ENCODE measurements at places on chromosomes 4 and X. TPM values are rescaled to one million over a fixed set of nuclear protein-coding genes. Genes with fewer than 3 reads are reported as not detected.
A peak's percentile ranks its signal among the peaks of the same experiment; 100 is the strongest.

DNA sequence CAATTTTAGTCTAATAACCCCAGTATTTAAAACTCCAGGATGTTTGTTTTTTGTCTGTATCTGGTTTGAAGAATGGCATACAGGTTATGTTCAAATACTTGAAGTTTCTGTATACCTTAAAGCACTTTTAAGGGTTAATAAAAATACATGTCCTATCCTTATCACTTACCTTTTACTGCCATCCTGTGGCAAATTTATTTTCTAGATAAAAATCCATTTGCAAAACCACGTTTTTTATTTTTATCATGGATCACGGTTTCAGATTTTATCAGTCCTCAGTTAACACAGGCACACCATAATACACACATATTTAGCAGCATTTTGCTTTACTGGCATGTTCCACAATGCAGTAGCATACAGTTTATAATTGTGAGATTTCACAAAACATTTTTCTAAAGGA, 113.3 kb upstream of the H2AZ1 start:
- no peak overlapping the region for H3K4me3 ChIP-seq
- H3K27me3 ChIP-seq: no peaks in the 10 kb centered on the region
- no peak overlapping the region for H3K27ac ChIP-seq
- no peaks in the 10 kb centered on the region for H3K36me3 ChIP-seq

Gene FAM184B
- not detected for polyA plus RNA-seq

DNA sequence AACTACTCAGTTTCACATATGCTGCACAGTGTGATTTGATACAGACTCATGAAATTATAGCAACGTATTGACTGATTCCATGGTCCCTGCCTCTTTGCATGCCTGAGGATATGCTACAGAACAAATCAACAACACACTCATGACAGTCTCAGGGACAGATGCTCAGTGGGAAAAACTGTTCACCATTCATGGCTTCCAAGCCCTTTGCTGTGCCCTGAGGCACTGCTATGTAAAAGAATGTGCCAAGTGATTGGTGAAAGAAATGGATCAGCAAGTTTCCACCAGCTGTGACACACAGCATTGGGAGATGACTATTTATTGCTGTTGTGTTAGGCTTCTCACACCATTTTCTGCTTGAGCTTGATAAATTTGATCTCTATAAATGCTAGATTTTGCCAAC, 825.6 kb upstream of the INTU start:
- H3K27me3 ChIP-seq: no peaks in the 10 kb centered on the region
- no peaks in the 10 kb centered on the region for H3K36me3 ChIP-seq
- no peaks in the 10 kb centered on the region for H3K4me1 ChIP-seq

Gene STPG2
- not detected for polyA plus RNA-seq

GRCh38 chr4:125115941-125116340, 198.8 kb upstream of the FAT4 start:
- no peaks in the 10 kb centered on the region for H3K4me1 ChIP-seq
- no peaks in the 10 kb centered on the region for H3K27me3 ChIP-seq
- H3K36me3 ChIP-seq: no peaks in the 10 kb centered on the region

DNA sequence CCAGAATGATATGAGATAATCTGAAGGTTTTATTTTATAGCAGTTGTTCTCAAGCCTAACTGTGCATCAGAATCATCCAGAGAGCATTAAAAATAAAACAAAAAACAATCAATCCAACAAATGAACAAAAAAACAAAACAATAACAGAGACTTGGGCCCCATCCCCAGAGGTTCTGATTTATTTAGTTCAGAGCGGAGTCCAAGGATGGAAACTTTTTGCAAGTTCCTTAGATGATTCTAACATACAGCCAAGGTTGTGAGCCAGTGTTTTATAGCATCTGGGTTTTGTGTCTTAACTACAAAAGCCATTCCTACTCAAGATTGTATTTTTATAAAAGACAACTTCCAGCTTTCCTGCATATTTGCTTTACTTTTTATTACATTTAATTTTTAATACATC, 59.4 kb upstream of the GRPR start:
- no peaks in the 10 kb centered on the region for H3K36me3 ChIP-seq
- no peaks in the 10 kb centered on the region for H3K27me3 ChIP-seq
- DNase-seq: no peak
- no peak overlapping the region for H3K4me3 ChIP-seq

DNA sequence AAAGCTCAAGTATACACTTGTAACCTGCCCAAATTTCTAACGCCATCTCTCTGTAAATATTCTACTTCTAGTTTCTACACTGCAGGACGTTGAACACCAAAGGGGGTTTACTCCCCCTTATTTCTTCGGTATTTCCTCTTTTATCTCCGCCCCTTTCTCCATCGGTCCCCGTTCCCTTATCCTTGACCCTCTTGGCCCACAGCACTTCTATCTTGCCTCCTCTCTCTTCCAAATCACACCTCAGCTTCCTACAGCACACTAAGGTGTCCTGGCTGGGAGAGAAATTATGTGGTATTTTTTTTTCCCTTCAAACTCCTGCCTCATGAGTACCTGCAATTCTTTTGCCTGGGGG, 715 bp downstream of the ZMAT1 start:
- no peaks in the 10 kb centered on the region for H3K36me3 ChIP-seq
- H3K4me1 ChIP-seq: no peaks in the 10 kb centered on the region
- peak overlapping the region; percentile 68 for H3K27ac ChIP-seq
- DNase-seq: peak; percentile 5
- H3K27me3 ChIP-seq: no peaks in the 10 kb centered on the region

- H3K27me3 ChIP-seq: no peaks in the 10 kb centered on the region
- no peaks in the 10 kb centered on the region for H3K4me1 ChIP-seq
- H3K4me3 ChIP-seq: no peak overlapping the region
These were observed 199.3 kb upstream of the WDFY3 start for GRCh38 chr4:85165808-85166207.

DNA sequence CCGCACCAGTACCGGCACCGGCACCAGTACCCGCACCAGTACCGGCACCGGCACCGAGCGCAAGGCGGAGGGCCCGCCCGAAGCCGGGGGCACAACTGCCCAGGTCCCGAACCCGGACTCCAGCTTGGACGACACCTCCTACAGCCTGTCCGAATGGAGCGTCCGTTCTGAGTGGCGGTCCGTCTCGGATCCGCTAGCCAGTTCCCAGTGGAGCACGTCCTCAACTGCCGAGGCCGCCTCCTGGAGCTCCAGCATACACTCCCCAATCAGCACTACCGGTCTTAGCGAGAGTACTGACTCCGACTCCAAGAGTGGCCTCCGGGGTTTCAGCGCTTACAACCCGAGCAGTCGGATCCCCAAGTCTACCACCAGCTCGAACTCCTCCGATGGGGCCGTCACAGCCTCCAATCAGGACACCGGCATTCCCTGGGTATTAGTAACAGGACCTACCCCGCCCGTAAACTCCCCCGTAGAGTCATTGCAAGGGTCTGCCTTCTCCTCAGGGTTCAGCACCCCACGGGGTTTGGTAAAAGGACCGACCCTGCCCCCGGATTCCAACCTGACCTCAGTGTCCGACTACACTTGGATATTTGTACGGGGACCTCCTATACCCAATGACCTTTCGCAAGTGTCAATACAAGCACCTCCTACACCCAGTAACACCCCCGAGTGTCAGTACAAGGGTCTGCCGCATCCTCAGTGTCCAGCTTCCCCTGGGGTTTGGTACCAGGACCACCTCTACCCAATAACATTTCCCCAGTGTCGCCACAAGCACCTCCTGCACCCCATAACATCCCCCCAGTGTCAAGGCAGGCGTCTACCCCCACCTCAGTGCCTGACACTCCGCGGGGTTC, 721 bp upstream of the MAOA start:
- peaks cover 12% of the 10 kb centered on the region for H3K4me1 ChIP-seq
- no peaks in the 10 kb centered on the region for H3K36me3 ChIP-seq
- H3K4me3 ChIP-seq: peak overlapping the region; percentile 75
- H3K27ac ChIP-seq: peak overlapping the region; percentile 88
- no peaks in the 10 kb centered on the region for H3K27me3 ChIP-seq

Gene MTTP
- polyA plus RNA-seq: not detected

GRCh38 chr4:93030670-93031069, 726.9 kb downstream of the GRID2 start:
- no peak for DNase-seq
- no peak overlapping the region for H3K4me3 ChIP-seq
- H3K4me1 ChIP-seq: no peaks in the 10 kb centered on the region
- no peaks in the 10 kb centered on the region for H3K27me3 ChIP-seq
- H3K36me3 ChIP-seq: no peaks in the 10 kb centered on the region

Gene SRPX2
- polyA plus RNA-seq: not detected

GRCh38 chr4:170940043-170940724, 850.4 kb upstream of the AADAT start:
- no peak for DNase-seq
- H3K4me1 ChIP-seq: no peaks in the 10 kb centered on the region
- H3K4me3 ChIP-seq: no peak overlapping the region
- H3K27me3 ChIP-seq: no peaks in the 10 kb centered on the region
- no peaks in the 10 kb centered on the region for H3K36me3 ChIP-seq
- no peak overlapping the region for H3K27ac ChIP-seq

- no peaks in the 10 kb centered on the region for H3K4me1 ChIP-seq
- no peaks in the 10 kb centered on the region for H3K36me3 ChIP-seq
- no peak for DNase-seq
- no peaks in the 10 kb centered on the region for H3K27me3 ChIP-seq
- no peak overlapping the region for H3K27ac ChIP-seq
- no peak overlapping the region for H3K4me3 ChIP-seq
These were observed 630.8 kb upstream of the INTU start for GRCh38 chr4:127001933-127002332.

DNA sequence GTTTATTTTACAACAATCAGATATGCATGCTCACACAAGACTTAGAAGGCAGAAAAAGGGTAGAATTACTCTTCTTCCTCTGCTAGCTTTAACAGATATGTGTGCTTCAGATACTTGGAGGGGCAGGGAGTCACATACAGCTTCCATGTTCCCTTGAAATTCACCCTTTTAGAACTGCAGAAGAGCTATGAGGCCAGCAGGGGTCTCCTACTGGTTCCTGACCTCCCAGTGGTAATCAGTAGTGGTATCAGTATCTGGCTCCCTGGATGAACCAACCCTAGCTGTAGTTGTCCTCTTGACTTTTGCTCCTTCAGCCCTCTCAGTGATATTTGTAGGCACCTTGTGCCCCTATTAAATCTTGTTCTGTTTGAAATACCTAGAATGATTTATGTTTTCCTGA, 81.5 kb downstream of the RCHY1 start:
- H3K4me3 ChIP-seq: no peak overlapping the region
- H3K27ac ChIP-seq: no peak overlapping the region
- no peaks in the 10 kb centered on the region for H3K4me1 ChIP-seq
- DNase-seq: no peak

DNA sequence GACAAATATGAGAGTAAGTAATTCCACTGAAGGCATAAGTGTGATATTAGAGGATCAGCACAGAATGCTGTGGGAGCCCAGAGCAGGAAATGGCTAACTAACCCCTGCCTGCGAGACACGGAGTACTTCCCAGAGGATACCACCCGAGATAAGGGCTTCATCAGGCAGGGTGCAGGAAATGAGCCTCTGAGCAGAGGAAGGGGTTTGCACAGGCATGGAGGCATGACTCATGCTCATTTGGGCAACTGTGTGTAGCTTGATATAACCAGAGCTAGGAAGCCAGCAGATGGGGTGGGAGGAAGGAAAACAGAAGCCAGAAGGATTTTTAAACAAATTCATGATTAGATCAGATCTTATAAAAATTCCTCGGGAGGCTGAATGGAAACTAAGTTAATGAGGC, 70.0 kb upstream of the TSPAN5 start:
- no peaks in the 10 kb centered on the region for H3K27me3 ChIP-seq
- no peaks in the 10 kb centered on the region for H3K36me3 ChIP-seq
- DNase-seq: no peak
- H3K27ac ChIP-seq: no peak overlapping the region
- no peaks in the 10 kb centered on the region for H3K4me1 ChIP-seq

GRCh38 chrX:66203114-66203513, 39.1 kb downstream of the HEPH start:
- no peaks in the 10 kb centered on the region for H3K36me3 ChIP-seq
- H3K27me3 ChIP-seq: no peaks in the 10 kb centered on the region
- no peak overlapping the region for H3K27ac ChIP-seq

Gene HS3ST1
- polyA plus RNA-seq: 0.02 TPM

- H3K4me1 ChIP-seq: peaks cover 15% of the 10 kb centered on the region
- no peaks in the 10 kb centered on the region for H3K27me3 ChIP-seq
- no peaks in the 10 kb centered on the region for H3K36me3 ChIP-seq
- no peak for DNase-seq
- no peak overlapping the region for H3K27ac ChIP-seq
These were observed 29.3 kb downstream of the CLCN5 start for GRCh38 chrX:49951524-49952193.

Gene SEC24D
- 20.3 TPM for polyA plus RNA-seq

GRCh38 chrX:104282166-104282725, 27.5 kb upstream of the ESX1 start:
- no peak overlapping the region for H3K27ac ChIP-seq
- no peaks in the 10 kb centered on the region for H3K4me1 ChIP-seq
- no peaks in the 10 kb centered on the region for H3K36me3 ChIP-seq
- no peak overlapping the region for H3K4me3 ChIP-seq
- no peaks in the 10 kb centered on the region for H3K27me3 ChIP-seq

Gene SSX2B
- not detected for polyA plus RNA-seq

DNA sequence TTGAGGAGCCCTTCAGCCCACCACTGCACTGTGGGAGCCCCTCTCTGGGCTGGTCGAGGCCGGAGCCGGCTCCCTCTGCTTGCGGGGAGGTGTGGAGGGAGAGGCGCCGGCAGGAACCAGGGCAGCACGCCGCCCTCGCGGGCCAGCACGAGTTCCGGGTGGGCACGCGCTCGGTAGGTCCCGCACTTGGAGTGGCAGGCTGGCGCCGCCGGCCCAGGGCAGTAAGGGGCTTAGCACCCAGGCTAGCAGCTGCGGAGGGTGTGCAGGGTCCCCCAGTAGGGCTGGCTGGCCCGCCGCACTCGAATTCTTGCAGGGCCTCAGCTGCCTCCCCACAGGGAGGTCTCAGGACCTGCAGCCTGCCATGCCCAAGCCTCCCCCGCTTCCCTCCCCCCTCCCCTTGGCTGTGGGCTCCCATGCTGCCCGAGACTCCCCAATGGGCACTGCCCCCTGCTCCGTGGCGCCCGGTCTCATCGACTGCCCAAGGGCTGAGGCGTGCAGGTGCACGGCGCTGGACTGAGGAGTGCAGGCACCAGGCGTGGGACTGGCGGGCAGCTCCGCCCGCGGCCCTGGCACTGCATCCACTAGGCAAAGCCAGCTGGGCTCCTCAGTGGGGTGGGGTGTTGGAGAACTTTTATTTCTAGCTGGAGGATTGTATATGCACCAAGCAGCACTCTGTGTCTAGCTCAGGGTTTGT, 127.5 kb downstream of the DCK start:
- no peaks in the 10 kb centered on the region for H3K4me1 ChIP-seq
- no peaks in the 10 kb centered on the region for H3K27me3 ChIP-seq
- H3K36me3 ChIP-seq: no peaks in the 10 kb centered on the region
- no peak overlapping the region for H3K27ac ChIP-seq
- no peak for DNase-seq

Measured in CD14-positive monocyte (primary cell).